ENCODE measurements at places on chromosomes 16 and 17. TPM values are rescaled to one million over a fixed set of nuclear protein-coding genes. Genes with fewer than 3 reads are reported as not detected.
A peak's percentile ranks its signal among the peaks of the same experiment; 100 is the strongest.

DNA sequence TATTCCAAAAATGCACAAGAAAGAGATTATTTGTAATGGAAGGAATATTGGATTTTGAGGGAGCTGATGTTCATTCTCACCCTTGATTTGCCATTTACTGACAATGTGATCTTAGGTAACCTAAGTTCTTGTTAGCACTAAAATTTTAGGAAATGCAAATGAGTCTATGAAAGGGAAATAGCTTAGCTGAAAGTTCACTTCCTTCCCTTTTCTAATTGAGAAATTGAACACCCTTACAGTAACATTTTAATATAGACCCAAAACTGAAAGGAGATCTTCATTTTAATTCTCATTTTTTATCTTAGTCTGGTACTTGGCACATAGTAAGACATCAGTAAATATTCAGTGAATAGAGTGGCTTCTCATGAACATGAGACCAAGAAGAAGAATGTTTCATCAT, 10.9 kb upstream of the WSB1 start:
- DNase-seq, result no peak

- no peak for DNase-seq
Measured at GRCh38 chr16:59684911-59685310, 950.8 kb upstream of the GOT2 start.

DNA sequence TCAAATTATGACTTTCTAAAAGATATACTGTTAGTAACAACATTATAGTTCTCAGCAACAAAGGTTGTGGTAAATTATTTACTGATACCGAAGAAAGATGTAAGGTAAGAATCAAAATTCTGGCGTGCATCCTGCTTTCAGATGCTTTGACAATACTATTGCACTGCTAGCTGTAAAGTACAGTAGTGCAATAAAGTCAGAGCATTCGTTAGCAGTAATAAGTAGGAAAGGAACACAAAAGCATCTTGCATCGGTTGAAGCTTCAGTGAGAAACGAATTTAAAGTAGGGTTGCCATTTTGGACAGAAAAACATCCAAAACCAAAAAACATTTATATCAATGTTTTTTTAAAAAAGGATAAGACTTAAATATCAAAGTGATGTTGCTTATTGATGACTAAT, 4.0 kb downstream of the SKA2 start:
- no peak for DNase-seq

DNA sequence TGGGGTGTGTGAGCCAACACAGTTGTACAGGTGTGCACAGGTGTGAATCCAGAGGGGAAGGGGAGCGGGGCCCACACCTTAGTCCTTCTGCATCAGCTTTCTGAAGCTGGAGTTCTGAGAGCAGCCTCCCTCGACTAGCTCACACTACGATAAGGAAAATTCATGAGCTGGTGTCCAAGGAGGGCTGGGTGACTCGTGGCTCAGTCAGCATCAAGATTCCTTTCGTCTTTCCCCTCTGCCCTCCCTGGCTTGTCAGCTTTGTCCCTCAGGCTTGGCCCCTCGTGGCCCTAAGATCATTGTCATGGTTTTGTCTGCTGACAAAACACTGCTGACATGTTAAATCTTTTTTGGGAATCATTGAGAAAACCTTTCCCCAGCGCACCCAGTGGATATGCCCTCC, 47.5 kb downstream of the OR1D5 start:
- DNase-seq, result no peak

- DNase-seq, result no peak
Measured at GRCh38 chr16:85569615-85570212, 43.4 kb upstream of the GSE1 start.

GRCh38 chr16:67260426-67261063, 11.8 kb downstream of the SLC9A5 start:
- DNase-seq, result no peak

GRCh38 chr16:17850581-17851250, 380.0 kb upstream of the XYLT1 start:
- DNase-seq, result no peak

DNA sequence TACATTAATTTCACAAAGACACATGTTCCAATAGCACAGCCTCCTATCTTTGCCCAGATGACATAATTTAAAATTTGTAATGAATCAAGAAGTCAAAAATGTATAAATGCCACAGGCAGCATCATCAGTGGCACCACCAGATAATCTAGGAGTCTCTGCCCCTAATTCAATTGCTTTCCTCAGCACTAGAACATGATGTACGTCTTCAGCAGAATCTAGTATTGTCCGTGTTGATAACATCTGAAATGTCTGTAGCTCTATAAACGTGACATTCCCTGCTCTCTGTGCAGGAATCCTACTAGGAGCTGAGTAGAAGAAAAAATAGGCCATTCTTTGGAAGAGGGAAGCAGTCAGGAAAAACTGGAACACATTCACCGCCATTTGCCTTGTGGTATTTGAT, 21.4 kb upstream of the SLC38A8 start:
- DNase-seq, result no peak

GRCh38 chr16:70018254-70018653, 67.1 kb downstream of the CLEC18A start:
- DNase-seq, result no peak

GRCh38 chr16:1182950-1183907, 30.3 kb downstream of the CACNA1H start:
- peak; percentile 29 for DNase-seq

- DNase-seq, result no peak
Measured at GRCh38 chr17:63279498-63280230, 166.4 kb downstream of the CYB561 start.

DNA sequence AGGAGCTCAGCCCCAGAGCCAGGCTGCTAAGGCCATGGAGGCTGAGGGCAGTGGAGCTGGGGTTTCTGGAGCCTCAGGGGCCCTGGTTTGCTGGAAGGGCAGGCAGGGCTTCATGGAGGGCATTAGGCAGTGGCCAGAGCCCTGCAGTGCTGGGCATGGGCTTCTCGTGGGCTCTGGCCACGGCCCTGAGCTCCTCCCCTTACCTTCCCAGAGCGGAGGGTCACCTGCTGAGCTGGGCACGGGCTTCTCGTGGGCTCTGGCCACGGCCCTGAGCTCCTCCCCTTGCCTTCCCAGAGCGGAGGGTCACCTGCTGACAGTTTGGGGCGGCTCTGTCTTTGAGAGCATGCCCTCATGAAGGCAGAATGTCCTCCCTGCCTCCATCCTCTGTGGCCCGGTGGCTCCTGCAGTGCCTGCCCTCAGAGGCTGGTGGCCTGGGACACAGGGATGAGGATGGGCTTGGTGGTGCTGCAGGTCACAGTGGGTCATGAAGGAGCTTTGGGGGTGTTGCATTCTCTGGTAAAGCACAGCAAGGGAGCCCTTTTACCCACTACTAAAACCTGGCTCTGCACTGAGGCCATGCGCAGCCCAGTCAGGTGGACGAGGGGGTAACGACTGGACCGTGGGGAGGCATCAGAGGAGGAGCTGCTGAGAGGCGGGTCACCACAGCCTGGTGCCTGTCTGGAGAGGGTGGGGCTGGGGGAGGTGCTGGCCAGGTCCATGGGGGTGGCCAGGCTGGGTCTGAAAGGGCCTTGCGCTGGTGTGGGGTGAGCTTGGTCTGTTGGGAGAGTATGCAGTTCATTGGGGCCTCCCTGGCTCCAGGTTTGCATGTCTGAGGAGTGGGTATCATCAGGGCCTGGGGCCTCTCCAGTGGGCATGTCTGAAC, 2.9 kb upstream of the RNPS1 start:
- no peak for DNase-seq

BANP gene
- 27.3 TPM for total RNA-seq

AFMID gene
- 21.7 TPM for total RNA-seq

HBA2 gene
- 91.3 TPM for total RNA-seq

GNG13 gene
- not detected for total RNA-seq
